ENCODE measurements at places on chromosomes 7 and 10.

- no peak for DNase-seq
Observed at GRCh38 chr7:37729181-37729580, 45.6 kb downstream of the GPR141 start.

- DNase-seq = no peak
Observed at GRCh38 chr7:95694334-95694733, 78.0 kb upstream of the DYNC1I1 start.

DNA sequence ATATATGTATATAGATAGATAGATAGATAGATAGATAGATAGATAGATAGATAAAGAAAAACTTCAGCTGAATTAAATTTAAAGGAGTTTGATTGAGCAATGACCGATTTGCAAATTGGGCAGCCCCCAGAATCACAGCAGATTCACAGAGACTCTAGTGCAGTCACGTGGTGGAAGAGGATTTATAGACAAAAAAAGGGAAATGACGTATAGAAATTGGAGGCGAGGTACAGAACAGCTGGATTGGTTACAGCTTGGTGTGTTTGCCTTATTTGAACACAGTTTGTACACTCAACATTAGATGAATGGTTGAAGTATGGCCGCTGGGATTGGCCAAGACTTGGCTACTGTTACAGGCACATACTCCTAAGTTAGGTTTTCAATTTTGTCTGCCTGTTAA is 8.2 kb upstream of the PODXL start:
- DNase-seq = peak; percentile 19

GRCh38 chr7:92768501-92769393 is 67.6 kb downstream of the CDK6 start:
- no peak for DNase-seq

DNA sequence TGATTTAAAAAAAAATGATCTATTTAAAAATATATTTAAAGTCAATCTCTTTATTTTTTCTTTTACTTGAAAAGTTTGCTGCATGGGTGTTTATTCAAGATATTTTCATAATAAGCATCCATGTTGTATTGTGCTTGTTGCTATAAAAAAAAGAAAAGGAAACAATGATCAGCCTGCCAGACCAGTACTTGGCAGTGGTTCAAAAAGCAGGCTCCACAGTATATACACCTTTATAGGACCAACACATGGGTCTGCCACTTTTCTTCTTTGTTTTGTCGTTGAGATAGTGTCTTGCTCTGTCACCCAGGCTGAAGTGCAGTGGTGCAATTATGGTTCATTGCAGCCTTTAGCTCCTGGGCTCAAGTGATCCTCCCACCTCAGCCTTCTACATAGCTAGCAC is 228.0 kb downstream of the TWIST1 start:
- no peak for DNase-seq

DNA sequence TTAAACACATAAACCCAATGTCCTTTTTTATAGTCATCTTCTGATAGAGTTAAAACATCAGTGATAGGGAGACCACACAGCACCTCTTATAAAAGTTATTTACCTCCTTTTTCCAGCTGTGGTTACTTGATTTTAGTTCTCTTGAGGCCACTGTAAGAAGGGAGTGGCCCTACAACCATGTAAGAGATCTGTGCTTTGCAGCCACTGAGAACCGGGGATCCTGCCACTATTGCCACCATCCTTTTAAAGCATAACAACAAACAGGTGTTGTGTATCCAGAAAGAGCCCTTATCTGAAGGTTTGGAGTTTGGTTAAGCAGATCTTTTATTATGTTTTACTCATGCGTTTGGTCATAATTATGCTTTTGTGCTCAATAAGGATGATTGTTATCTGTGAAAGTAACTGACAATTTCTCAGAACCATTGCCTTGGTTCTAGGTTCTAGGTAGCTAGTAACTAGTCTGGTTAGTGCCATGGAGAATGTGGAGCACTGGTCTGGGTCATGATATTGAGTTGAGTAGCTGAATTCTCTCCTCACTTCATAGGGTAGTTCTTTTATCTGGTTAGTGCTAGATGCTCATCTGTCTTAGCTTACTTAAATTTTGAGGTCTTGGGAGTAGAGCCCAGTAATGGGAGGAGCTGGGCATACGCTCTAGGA is 56.5 kb downstream of the ST7 start:
- DNase-seq = no peak

GRCh38 chr7:30925117-30925516 is 13.5 kb downstream of the AQP1 start:
- no peak for DNase-seq

- DNase-seq = no peak
Observed at GRCh38 chr10:29328983-29329382, 40.1 kb downstream of the LYZL1 start.

DNA sequence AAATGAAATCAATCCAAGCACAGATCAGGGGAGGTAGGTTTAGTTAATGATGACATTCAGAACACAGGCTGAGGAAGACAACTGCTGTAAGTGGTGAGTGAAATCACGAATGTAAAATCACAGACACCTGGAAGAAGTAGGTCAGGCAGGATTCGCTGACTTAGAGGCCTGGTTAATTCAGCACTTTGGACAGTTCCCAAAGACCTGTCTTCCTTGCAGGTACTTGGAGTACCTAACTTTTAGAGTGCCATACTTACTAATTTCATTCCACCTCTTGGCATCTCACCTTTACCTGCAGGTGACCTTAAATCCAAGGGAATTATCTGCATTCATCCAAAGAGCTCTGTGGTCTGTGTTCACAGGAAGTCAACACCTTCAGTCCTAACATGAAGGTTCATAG is 822.3 kb downstream of the PHTF2 start:
- DNase-seq = peak; percentile 54

GRCh38 chr10:97406064-97406463 is 4.9 kb upstream of the RRP12 start:
- DNase-seq = peak; percentile 86

DNA sequence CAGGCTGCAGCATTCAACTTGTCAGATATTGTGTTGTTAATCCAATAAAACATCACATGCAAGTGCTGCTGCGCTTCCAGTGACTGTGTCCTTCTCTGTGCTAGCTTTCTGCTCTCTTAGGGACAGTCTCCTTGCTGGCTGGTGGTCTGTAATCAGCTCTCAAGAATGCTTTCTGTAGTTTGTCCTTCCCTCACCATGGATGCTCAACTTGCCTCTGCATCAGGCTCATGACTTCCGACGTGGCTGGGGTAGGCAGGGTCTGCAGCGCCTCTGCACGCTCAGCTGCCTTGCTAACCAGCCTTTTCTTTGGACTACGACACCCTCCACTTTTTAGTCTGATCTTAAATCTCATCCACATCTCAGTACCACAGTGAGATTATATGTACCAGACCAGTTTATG is 58.3 kb downstream of the MMRN2 start:
- DNase-seq = no peak

GRCh38 chr10:69465457-69466157 is 14.3 kb downstream of the TSPAN15 start:
- no peak for DNase-seq

DNA sequence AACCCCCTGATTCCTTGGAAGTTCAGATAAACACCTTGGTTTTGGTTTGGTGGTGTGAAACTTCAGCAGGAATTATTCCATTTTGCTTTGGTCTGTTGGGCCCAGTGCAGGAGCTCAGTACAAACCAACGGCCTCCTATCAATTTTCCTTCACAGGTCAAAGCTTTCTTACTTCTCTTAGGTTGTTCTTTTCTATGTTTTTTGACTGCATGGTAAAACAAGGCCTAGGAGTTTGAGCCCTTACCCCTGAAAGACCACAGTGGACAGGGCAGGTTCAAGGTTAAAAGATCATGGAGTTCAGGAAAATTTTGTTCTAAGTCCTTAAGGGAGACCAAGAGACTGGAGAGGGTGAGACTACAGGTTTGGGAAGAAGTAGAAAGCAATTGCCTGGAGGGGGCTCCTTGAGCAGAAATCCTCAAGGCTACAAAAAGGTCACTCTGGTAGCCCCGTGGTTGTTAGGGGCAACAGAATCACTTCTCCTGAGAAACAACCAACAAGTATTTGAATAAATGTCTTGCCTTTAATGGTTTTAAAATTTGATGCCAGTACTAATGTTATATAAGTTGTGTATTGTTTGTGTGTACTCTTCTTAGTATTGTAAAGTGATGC is 40.9 kb upstream of the FHIP2A start:
- no peak for DNase-seq

GRCh38 chr7:47345857-47346298 is 236.0 kb downstream of the TNS3 start:
- DNase-seq = no peak

- peak; percentile 75 for DNase-seq
Observed at GRCh38 chr10:116688241-116688711, 54.1 kb downstream of the HSPA12A start.

GRCh38 chr7:48718731-48719378 is 205.5 kb upstream of the CDC14C start:
- no peak for DNase-seq

GRCh38 chr10:43123361-43124093 is 14.7 kb upstream of the CSGALNACT2 start:
- no peak for DNase-seq

- DNase-seq = no peak
Observed at GRCh38 chr10:120791316-120791715, 59.8 kb upstream of the WDR11 start.

DNA sequence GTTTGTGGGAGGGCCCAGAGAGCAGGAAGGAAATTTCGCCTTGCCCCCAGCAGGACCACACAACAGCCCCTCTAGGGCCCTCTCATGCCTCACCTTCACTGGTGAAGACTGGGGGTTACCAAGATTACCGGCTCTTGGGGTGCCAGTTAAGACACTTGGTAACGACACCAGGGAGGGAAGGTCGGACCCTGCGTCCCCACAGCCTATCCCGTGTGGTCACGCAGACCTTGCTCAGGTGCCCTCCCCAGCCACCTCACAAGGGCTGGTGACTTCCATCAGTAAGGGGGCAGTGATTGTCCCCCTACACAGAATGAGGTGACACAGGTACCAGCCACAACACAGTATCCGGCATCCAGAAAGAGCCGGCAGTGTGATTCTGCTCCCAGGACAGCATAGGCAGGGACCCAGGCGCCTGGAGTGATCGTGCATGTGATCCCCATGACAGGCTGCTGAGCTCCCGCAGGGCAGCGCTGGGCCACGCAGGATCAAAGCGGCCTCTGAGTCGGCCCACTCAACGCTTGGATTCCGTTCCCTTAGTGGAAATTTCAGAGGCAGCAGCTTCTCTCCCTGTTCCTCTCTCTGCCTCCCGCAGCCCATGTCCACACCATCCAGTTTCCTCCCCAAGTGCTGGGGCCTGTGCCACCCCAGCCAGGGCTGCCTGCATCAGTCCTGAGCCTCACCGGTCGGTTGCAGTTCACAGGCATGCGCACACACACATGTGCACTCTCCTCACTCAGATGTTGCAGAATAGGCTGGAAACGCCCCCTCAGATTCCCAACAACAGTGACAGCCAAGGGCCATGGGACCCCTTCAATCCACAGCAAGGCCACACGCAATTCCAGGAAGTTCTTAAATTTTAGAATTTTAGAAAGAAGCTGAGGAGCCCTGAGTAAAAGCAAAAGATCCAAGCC is 35.8 kb downstream of the CAMK2B start:
- no peak for DNase-seq

GRCh38 chr10:89646889-89647657 is 2.0 kb upstream of the PANK1 start:
- DNase-seq = peak; percentile 67

DNA sequence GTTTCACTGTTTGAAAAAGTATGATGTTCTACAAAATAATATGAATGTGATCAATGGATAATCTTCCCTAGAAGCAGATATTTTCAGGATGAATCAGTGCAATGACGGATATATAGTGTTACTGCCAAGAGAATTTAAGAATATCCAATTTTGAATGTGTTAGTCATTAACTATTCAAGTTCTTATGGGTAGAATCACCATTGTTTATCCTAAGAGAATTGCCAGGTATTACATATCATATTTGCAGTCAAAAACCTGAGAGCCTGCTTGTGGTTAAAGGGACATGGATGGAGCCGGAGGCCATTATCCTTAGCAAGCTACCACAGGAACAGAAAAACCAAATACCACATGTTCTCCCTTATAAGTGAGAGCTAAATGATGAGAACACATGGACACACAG is 26.9 kb downstream of the AHR start:
- no peak for DNase-seq

- no peak for DNase-seq
Observed at GRCh38 chr7:85074-85882, 107.1 kb upstream of the FAM20C start.

GRCh38 chr7:26857506-26858240 is 6.7 kb downstream of the SKAP2 start:
- DNase-seq = no peak

- no peak for DNase-seq
Observed at GRCh38 chr7:47327698-47328391, 254.1 kb downstream of the TNS3 start.

GRCh38 chr10:95896071-95896850 is 11.5 kb upstream of the CC2D2B start:
- DNase-seq = peak; percentile 89

GRCh38 chr10:45239642-45240041 is 75.8 kb downstream of the OR13A1 start:
- DNase-seq = no peak

DNA sequence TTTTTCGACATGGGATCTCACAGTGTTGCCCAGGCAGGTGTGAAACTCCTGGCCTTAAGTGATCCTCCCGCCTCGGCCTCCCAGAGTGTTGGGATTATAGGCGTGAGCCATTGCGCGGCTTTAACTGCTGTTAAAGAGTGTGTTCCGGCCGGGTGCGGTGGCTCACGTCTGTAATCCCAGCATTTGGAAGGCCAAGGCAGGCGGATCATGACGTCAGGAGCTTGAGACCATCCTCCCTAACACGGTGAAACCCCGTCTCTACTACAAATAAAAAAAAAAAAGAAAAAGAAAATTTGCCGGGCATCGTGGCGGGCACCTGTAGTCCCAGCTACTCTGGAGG is 1.1 kb downstream of the RABGEF1 start:
- no peak for DNase-seq

GRCh38 chr7:46513447-46513848 is 592.4 kb upstream of the IGFBP3 start:
- no peak for DNase-seq

GRCh38 chr10:76550806-76551205 is 1086.8 kb downstream of the KCNMA1 start:
- DNase-seq = no peak

DNA sequence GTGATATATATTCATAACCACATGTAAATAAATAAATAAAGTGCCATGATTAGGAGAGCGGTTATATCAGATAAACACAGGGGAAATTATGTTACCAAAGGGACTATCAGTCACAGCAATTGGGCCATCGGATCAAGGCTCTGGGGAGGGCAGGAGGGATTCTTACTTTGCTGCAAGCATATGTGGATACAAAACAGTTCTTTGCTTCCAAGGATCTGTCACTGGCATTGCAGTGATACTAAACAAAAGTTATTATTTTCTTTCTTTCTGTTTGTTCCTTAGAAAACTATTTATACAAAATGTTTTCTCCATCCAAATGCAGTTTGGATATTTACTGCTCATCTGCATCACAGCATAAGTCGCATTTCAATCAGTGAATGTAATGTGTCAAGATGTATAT is 188.4 kb upstream of the MGMT start:
- DNase-seq = no peak

GRCh38 chr7:831596-832166 is 595 bp upstream of the SUN1 start:
- peak; percentile 44 for DNase-seq

- no peak for DNase-seq
Observed at GRCh38 chr10:86389441-86390193, 23.0 kb upstream of the GRID1 start.
